Osteocyte (in vitro differentiated cells): ENCODE measurements at places on chromosomes 16 and 17.

GRCh38 chr16:84054271-84054670 lies 11.7 kb upstream of the SLC38A8 start:
- DNase-seq = no peak

- DNase-seq = no peak
Measured at GRCh38 chr17:35878361-35878760, 1.8 kb downstream of the CCL5 start.

- no peak for DNase-seq
Measured at GRCh38 chr16:17691899-17692176, 221.1 kb upstream of the XYLT1 start.

- no peak for DNase-seq
Measured at GRCh38 chr16:78538292-78538691, 438.8 kb downstream of the WWOX start.

DNA sequence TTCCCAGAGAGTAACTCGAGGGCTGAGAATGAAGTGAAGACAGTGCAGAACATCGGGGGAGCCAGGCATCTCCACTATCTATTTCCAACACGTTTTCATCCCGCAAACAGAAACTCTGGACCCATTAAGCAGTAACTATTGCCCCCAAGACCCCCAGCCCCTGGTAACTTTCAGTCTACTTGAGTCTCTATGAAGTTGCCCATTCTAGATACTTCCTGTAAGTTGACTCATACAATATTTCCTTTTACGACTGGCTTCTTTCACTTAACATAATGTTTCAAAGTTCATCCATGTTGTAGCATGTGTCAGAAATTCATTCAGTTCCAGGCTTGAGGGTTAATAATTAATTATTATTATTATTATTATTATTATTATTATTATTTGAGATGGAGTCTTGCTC lies 19.5 kb downstream of the MYO15B start:
- no peak for DNase-seq

GRCh38 chr16:87490096-87490798 lies 2.6 kb downstream of the ZCCHC14 start:
- DNase-seq = no peak

- DNase-seq = no peak
Measured at GRCh38 chr17:31051506-31051905, 43.3 kb upstream of the NF1 start.

DNA sequence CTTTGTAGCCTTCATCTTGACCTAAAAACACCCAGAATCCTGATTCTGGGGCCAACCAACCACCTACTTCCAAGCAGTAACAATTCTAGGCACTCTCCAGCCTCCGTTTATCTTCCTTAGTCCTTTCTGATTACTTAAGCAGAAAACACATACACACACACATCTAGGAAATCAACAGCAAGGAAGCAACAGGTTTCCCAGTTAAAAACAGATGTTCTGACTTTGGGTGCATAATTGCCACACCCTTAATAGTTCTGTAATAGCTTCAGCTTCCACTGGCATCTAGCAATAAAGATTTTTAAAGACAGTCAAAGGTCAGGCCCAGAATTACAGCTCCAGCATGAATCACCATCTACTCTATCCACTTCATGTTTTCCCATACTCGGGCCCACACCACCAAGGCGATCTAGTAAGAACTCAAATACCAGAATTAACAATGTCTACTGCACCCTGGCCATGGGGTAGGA lies 2.6 kb downstream of the ARHGAP17 start:
- DNase-seq = no peak

DNA sequence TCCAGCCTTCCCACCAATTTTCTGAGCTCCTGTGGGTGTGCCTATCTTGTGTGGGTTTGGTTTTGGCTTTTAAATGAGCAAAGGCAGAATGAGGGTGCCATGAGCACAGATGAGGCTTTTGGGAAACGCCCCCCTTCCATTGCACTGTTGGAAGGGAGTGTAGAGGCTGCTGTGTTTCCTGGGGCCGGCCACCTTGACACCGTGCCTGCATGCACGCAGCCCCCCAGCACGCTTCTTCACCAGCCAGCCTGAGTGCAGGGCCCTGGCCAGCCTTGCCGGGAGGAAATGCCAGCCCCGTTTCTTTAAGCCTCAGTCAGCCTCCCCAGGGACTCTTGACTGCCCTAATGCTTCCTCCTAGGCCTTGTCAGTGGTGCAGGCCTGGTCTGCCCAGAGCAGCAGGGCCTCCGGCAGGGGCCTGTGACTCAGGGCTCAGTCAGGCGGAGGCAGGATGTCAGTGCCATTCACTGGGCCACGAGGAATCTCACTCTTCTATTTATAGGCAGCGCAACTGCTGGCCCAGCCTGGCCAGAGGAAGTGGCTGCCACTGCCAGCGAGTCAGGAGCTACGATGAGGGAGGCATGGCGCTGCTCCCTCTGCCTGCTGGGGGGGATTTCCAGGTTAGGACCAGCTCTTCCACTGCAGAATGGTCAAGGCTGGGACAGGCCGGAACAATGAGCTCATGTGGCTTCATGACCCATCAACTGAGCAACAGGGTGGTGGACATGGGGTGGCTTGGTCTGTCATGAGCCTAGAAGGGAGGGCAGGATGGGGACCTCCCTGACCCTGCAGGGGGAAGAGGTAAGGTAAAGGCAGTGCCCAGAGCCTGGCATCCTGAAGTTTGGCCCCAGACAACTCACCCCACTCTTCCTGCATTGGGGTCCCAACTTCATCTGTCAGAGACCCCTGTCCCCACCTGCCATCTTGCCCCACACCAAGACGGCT lies 205.2 kb downstream of the RAB11FIP4 start:
- peak; percentile 97 for DNase-seq

DNA sequence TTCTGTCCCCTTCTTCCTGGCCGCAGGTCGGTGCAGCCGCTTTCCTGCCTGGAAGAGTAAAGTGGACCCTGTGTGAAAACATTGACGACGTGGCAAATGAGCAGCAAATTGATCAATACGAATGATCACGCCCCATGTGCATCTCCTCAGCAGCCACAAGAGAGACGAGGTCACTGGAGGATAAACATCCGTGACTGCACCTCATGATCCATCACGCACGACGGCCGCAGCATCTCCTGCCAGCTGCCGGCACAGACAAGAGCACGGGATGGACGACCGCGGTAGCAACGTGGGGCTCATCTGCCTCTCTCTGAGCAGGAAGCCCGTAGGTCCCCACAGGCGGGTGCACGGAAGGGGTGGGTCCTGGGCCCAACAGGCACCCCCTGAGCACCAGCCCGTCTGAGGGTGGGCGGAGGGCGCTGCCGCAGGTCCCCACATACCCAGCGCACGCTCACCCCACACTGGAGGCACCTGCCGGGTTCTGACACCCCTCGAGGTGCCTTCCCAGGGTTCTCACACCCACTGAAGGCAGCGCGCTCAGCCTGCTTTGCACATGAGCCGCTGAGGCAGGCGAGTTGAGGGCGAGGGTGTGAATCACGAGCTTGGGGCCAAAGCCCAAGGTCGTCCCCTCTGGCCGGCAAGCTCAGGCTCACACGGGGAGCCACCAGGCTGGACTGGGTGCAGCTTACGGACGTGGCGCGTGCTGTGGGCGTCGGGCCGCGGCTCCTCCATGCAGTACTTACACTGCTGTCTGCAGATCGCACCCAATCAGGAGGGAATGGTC lies 12.3 kb upstream of the CDH15 start:
- DNase-seq = no peak

DNA sequence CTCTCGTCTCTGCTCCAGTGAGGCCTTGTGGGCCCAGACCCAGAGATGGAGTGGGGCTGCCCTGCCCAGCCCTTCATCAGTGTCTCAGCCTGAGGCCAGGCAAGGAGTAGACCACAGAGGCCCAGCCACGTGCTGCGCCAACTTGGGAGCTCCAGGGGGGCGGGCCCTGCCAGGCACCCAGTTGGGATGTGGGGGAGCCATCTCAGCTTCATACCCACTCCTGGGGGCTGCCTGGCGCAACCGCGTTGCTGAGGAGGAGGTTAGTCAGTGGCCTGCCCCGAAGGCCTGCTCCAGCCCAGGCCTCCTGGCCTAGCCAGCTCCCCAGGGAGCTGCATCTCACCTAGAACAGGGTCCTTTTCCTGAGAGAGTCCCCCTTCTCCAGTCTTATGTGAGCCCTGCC lies 11.8 kb downstream of the TPSG1 start:
- DNase-seq = no peak

- no peak for DNase-seq
Measured at GRCh38 chr17:3708366-3708765, 12.4 kb upstream of the P2RX5 start.

GRCh38 chr17:75720656-75721462 lies at the start of gene ITGB4:
Gene ITGB4, plus strand, starts transcription at chr17:75721459. Its CDS starts 3,245 bp downstream, at chr17:75724704.
- no peak for DNase-seq

DNA sequence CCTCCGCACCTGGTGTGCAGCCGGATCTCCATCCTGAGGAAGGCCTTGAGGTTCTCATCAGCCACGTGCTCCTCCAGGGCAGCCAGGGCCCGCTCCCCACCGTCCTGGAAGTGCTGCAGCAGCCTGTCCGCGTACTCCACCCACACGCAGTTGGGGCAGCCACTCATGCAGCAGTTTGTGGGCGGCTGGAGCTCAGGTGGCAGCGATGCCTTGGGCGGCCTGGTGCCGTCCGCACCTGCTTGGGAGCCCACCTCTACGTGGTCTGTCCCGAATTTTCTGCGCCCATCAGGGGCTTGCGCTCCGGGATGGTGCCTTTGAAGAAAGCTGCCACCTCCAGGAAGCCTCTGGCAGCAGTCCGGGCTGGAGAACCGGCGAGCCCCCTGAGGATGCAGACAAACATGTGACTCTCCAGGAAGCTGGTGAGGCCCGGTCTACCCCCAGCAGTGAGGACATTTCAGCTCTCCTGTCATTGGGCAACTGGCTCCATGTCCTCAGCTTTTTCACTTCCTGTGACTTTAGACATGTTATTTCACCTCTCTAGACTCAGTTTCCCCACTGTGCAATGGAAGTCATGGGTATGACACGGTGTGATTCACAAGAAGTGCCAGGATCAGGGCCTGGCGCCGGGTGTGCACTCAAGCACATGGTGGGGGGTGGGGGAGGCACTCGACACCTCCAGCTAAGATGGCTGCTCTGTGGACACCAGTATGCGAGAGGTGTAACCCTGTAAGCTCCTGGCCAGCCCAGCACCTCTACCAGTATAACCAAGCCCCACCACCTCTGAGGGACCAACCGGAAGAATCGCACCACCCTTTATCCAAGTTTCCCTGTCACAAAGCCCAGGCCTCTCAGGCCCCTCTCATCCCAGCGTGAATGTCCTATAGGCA lies 957 bp downstream of the OXLD1 start:
- no peak for DNase-seq

DNA sequence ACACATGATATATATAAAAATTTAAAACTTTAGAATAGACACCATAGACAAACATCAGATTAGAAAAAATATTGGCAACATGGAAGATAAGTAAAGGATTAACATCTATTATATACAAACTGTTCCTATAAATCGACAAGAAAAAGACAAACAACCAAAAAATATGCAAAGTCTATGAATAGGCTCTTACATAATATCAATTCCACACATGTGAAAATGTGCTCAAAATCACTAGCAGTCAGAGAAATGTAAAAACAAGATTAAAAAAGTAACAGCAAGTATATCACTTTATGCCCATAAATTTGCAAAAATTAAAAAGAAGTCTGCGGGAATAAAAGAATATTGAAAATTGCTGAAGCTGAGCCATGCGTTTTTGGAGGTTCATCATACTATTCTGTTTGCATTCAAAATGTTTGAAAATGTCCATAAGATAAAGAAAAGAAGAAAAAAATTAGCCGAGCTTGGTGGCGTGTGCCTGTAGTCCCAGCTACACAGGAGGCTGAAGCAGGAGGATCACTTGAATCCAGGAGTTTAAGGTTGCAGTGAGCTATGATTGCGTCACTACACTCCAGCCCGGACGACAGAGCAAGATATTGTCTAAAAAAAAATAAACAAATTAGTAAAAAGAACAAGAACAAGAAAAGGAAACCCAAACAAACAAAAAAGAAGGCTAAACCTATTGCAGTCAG lies 11.2 kb upstream of the ERN2 start:
- no peak for DNase-seq

GRCh38 chr16:4511441-4512082 lies 27.0 kb downstream of the CDIP1 start:
- no peak for DNase-seq

DNA sequence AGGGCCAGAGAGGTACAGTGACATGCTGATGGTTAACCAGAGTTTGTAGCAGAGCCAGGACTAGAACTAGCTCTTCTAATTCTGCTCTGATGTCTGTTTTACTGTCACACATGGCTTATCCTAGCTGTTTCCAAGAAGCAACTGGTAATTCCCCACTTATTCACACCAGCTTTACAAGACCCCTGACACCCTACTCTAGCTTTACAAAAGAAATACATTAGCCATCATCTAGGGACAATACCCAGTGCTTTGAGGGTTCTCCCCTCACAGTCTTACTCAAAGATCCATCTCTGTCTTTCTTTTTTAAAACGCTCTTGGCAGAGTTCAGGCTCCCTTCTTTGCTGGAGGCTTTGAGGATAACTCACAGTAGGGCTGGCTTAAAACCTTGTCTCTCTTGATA lies 197.3 kb upstream of the PMFBP1 start:
- no peak for DNase-seq

DNA sequence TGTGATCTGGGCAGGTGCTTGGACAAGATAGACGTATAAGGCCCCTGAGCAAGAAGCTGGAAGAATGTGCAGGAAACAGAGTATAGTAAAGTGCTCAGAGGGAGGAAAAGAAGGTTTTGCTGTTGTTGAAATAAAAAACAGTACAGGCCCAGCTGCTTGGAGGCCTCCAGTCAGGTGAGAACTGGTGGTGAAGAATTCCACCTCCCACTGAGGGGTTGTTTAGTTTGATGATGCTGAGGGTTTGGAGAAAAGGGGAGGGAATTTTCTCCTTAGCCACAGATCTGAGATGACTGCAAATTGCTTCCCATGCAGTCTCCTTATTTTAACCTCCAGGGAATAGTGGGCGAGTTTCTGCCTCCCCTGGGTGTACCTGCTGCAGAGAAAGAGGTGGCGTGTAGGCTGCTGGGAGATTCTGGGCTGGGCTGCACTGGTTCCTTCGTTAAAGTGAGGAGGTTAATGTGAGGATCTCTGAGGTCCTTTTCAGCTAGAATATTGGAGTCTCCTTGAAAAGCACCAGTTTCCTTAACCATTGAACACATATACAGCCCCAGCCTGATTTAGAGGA lies 25.8 kb downstream of the SMPD3 start:
- no peak for DNase-seq

DNA sequence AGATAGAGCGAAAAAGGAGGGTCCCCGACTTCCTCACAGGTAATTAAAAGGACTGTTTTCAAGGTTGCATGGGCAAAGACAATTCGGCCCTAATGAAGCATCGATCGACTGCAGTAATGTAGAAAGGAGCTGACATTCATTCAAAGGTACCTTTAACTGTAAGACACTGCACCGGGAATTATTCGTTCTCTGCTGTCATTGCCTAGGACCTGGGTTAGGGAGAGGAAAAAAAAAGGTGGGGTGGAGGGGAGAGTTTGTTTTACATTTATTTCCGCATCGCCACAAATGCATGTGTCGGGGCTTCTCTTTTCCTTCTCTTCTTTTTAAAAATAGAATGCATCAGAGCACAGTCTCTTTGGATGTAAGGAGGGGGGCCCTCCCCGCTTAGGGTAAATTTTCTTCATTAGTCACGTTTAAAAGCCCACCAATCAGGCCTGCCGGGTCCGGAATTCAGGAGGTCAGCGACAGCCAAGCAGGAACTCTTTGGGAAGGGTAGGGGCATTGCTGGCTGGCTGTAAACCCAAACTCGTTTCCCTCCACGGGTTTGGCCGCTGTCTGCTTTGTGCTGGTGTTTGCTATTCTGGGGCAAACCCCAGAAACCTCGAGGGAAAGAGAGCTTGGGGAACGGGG lies 496.2 kb upstream of the ZFHX3 start:
- DNase-seq = no peak

GRCh38 chr17:75621489-75621888 lies 11.7 kb upstream of the SMIM5 start:
- no peak for DNase-seq
